EL (cell line): ENCODE measurements at places on chromosomes 2 and 18.
A peak's percentile ranks its signal among the peaks of the same experiment; 100 is the strongest.

DNA sequence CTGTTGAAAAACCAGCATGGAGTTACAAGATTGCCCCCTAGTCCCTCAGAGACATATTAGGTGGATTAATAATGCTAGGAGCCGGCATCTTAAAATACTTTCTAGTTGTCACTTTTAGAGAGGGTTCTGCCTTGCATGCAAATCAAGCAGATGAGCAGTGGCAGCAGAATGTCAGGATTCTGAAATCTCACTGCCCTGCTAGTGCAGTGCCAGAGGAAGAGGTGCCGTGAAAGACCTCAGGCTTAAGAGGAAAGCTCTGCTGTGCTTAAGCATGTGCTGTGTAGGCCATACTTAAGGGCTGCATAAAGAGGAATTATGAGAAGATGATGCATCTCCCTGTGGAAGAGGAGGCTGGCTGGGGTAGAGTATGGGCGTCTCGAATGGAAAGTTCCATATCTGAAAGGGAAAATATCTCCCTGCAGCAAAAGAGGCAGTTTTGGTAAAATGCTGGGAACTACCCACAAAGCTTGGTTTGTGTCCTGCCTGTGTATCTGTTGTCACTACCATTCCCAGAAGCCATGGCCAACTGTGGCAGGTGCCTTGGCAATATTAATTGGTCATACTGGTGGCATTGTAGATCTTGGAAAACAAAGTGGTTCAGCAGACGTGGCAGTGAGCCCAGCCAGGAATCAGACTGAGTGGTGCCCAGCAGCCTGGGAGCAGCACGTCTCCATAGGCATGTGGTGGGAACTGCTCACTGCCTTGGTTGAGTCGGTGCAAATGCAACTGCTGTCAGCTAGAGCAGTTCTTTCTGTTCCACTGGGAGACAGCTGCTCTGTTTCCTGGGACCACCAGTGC, 131.9 kb downstream of the EVA1A start:
- DNase-seq = no peak

DNA sequence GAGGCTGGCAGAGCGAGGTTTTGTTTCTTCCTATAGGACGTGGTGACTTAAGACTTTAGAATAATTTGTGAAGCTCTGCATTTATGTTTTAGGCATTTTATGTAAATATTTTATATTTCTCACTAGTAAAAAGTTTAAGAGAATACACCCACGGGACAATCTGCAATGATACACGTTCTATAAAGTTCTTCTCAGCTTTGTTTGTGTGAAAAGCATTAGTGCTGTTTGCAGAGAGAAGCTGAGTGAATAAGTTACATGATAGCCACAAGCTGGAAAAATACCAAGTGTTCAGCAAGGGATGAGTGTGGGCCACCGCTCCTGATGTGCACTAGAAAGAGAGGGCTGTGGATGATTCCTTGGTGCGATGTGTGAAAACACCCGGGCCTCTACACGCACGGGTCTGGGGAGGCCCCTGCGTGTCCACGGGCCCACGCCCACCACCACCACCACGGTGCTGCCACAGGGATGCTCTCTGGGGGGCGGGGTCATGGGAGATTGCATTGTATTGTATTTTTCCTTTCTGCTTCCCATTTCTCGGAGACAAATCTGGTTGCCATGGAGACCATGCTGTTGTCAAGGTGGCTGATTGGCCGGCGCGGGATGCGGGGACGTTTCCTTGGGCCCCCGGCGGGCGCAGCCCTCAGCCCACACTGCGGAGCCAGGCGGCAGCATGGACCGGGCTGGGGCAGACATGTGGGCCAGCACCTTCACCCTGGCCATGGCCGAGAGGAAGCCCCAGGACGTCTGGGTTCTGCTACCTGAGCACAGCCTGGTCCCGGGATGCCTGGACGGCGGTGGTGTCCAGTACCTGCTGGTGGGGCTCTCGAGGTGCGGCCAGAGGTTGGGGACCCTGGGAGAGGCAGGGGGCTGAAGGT, at the start of gene RTP5:
Gene RTP5, plus strand, starts transcription at position 643 of the 875 bp plus-strand sequence. Its CDS starts 28 bp downstream, at position 671.
- no peak for DNase-seq

- peak; percentile 77 for DNase-seq
These were observed 40.5 kb downstream of the IRS1 start for GRCh38 chr2:226758921-226759640.

DNA sequence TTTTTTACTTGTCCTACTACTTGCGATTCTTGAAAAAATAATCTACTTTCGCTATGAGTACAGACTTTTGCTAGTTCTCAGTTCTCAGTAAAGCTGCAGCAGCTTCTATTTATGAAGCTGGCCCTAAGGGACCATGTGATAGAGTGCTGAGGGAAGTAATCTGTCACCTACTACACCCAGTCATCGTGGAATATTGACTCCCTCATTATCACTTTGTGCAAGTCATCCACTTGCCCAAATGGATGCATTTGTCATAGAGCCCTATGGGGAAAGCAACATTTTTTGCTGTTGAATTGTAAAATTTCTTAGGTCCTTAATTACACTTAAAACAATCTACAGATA, 1919.8 kb downstream of the SUCLG1 start:
- DNase-seq = no peak

DNA sequence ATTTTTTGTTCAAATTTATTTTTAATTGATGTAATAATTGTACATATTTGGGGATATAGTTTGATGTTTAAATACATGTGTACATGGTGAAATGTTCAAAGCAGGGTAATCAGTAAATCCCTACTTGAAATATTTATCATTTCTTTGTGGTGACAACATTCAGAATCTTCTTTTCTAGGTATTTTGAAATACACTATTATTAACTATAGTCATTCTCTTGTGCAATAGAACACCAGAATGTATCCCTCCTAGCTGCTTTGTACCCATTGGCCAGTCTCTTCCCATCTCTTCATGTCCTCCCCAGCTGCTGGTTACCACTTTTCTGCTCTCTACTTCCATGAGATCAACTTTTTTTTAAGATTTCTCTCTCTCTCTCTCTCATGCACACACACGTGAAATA, 126.5 kb downstream of the ZNF407 start:
- DNase-seq = peak; percentile 53

DNA sequence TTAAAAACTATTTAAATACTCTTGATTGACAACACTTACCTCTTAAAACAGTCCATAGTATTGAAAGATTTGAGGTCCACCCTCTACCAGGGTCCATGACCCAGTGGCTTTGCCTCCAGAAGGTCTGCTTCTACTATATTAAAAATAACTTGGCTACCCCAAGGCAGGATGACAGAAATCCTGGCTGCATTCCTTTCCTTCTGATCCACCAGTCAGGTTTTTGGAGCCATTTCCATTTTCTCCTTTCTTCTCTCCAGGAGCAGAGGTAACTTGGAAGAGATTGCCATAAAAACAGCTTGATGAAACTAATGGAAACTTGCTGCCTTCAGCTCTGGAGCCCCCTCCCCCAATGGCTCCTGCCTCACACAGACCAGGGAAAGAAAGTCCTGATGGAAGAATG, 2.6 kb upstream of the FAM171B start:
- DNase-seq = no peak

GRCh38 chr2:239876948-239877289, 148.2 kb downstream of the NDUFA10 start:
- DNase-seq = no peak

DNA sequence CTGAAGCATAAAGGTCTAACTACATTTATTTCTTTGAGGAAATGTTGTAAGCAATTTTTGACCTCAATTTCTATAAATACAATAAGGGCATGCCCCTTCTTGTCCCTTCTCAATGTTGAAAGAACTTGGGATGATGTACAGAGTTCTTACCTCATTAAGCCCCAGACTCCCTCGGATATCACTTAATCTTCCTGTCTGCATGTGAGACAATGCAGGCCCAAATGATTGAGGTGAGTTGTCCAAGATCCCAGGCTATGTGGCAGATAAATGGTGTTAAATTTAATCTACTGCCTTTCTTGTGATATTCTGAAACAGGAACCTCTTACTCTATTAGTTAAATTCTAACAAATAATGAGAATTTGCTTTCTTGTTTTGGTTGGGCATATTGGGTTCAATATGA, 1073.4 kb upstream of the GYPC start:
- DNase-seq = no peak

- no peak for DNase-seq
These were observed 185.4 kb downstream of the INHBB start for GRCh38 chr2:120531365-120531764.
